ENCODE measurements at places on chromosomes 7 and 10.

DNA sequence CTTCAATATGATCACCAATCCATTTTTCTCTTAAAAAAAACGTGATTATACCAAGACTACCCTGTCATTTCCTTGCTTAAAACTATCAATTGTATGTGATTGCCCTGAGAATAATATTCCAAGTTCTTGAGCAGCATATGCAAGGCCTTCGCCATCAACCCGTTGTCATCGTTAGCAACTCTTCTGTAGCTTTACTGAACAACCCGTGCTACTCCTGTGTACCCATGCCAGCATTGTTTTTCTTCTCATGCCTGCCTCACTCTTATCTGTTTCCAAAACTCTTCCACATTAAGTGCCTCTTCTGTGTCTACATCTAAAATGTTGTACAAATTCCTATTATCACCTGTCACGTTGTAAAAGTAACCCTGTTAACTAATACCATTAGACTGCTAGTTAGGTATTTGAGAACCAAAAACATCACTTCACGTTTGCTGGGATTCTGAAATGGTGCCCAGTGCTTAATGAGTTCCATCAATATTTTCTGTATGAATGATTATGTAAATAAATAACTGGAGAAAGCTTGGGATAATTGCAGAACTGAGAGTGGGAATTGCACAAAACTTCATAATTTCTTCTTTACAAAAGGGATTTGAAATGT, 10.5 kb downstream of the CAV2 start:
- no peak for DNase-seq

DNA sequence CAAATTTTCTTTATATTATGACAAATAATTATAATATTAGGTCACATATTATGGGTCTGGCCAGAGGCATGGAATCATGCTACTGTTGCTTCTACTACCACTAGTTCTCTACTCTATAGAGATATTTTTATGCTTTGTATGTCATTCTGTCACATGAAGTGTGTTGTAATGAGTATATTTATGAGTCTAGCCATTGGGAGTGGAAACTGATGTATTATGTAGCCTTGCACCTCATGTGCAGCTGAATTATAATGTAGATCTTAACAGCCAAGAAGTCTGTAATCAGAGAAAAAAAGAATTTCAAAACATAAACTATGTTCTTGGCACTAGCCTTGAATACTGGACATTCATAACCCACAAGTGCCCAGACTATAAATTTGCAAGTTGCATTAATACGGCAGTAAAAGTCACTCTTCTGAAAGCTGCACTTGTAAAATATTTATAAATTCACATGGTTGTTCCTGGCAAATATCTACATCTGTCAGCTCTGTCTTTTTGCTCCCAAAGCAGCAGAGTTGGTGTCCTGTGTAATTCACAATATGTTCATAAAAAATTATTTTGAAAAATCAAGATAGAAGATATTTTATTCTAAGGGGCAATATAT, 48.6 kb upstream of the SKAP2 start:
- no peak for DNase-seq

GRCh38 chr7:7820939-7821338, 102.5 kb upstream of the RPA3 start:
- DNase-seq: no peak

GRCh38 chr10:113454341-113455061, 98.4 kb upstream of the HABP2 start:
- no peak for DNase-seq

DNA sequence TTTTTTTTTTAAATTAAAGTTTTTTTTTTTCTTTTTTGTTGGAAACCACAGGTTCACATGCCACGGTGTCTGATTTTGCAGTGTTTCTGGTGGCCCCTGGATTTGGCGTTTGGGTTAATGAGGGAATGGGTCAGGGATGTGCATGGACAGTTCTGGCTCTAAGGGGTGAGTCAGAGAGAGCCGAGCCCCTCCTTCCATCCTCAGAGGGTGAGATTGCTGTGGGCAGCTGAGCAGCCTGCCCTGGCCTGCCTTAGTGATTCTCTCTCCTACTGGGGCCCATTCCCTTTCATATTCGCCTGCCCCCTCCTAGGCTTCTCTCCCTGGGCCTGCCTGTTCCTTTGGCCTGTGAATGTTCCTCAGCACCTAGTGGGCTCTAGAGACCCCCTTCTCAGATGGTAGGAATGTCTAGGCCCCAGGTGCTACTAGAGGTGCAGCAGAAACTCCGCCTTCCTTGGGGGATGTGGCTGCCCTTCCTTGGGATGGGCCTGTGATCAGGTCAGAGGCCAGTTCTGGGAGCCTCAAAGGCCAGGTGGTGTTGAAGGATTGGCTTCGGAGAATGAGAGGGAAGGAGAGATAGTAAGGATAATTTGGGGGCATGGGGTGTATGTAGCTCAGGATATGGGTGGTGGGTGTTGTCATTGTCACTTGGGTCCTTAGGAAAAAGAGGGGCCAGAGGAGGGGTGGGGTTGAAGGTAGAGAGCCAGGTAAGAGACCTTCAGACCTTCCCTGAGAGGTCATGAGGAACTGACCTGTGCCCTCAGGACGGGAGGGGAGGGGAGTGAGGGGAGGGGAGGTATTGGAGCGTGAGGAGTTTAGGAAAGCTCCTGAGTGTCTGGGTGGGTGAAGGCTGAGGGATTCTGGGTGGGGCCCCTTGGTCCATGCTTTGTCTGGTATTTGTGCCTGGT, 19.8 kb downstream of the TSPAN14 start:
- DNase-seq: no peak

GRCh38 chr10:126421756-126422256, 33.5 kb upstream of the ADAM12 start:
- DNase-seq: no peak

DNA sequence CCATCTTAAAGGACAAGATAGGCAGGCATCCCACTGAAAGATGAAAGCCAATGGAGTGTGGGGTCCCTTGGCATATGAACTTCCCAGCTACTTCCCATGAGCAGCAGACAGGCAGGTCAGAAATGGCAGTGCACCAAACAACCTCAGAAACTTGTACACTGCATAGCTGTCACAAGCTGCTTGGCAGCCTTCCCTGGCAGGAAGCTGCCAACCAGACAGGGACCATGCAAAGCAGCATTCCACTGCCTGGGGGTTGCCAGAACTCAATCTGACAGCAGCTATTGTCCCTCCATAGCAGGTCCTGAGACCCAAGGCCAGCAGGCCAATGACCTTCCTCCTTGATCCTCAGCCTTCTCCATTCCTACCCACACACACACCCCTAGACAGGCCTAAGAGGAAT, 139.5 kb downstream of the PLCE1 start:
- no peak for DNase-seq

DNA sequence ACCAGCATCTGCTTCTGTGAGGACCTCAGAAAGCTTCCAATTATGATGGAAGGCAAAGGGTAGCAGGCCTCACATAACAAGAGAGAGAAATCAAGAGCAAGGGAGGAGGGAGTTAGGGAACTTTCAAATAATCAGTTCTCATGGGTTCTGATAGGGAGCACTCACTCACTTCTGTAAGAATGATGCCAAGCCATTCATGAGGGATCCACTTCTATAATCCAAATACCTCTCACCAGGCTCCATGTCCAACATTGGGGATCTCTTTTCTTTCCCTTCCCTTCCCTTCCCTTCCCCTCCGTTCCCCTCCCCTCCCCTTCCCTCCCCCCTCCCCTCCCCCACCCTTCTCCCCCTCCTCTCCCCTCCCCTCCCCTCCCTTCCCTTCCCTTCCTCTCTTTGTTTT, 884.6 kb upstream of the GHITM start:
- no peak for DNase-seq

DNA sequence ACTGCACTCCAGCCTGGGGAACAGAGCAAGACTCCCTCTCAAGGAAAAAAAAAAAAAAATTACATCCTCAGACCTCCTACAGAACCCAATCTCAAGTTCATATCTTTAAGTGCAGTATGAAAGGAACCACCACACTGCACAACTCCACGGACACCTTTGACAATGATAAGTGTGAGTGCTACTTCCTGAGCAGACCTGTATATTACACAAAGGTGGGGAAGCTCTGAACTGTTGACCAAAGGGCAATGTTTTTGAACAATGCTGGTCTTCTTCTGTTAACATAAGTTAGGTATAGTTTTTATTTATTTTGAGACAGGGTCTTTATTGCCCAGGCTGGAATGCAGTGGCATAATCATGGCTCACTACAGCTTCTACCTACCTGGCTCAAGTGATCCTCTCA, 54.1 kb upstream of the RNF148 start:
- no peak for DNase-seq

DNA sequence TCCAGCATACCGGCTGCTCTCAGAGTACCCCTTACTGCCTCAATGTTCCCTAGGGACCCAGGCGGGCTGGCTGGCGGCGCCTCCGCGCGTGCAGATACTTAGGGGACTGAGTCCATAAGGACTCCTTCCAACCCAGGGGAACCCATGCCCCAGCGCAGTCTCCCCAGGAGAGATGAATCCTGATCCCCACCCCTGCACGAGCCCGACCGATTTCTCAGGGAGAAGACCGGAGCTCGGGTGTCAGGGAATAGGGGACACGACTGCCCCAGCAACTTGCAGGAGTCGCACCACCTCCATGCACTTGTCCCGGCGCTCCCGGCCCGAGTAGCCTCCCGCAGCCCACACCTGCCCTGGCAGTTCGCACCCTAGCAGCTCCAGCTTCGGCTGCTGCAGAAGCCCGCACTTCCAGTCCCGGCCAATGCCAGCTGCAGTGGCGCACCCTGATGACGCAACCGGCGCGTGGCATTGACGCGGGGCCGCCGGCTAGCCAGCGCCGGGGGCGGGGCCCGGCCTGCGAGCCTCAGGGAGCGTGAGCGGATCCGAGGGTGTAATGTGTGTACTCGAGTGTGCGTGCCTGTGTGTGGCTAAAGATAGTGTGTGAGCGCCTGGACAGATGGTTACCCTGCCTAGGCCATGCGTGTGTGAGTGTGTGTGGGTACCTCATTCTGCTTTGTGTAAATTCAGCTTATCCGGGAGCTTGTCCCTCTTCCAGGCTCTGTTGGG, at the start of gene GPAM:
Gene GPAM, minus strand, starts transcription at position 437 of the 723 bp plus-strand sequence. CDS start 1,981 bp downstream, outside the sequence.
- peak; percentile 75 for DNase-seq

DNA sequence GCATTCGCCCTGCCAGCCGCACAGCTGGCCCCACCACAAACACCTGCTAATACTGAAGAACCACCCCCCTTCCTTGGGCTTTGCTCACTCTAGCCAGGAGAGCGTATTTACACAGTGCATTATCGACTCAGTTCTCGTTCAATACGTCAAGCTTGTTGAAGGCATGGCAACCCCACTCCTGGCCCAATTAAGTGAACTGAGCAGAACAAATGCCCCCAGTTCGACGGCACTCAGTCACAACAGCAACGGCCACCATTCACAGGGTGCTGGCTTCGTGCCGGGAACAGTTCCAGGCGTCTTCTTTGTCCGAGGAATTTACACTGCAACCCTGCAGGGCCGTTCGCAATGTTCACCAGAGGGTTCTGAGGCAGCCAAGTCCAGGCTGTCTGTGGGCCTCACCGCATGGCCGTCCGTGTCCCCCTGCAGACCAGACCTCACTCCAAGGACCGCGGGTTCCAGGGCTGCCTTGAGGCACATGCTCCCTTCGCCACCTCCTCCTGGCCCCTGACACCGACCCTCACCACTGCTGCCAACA, 175.3 kb downstream of the DIP2C start:
- DNase-seq: peak; percentile 19

- no peak for DNase-seq
These were observed 58.6 kb upstream of the KCNIP2 start for GRCh38 chr10:101902032-101902819.

DNA sequence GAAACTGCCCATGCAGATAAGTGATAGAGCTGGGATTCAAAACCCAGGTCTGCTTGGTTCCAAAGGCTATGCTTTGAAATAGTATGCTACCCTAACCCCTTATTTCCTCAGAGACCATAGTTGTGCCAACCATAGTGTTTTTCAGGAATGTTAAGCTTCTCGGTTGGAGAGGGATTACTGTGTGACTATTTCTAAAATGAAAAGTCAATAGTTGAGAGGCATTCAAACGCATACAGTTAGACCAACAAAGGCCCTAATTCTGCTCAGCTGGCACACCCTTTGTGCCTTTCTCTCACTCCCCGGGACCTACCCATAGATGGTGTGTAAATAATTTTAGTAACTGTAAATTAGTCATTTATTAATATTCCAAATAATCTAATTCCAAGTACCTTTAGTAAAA, 64.6 kb upstream of the RNF148 start:
- DNase-seq: no peak

GRCh38 chr10:80493522-80494051, 39.5 kb downstream of the TSPAN14 start:
- DNase-seq: no peak

GRCh38 chr7:77570330-77571011, 33.4 kb downstream of the PTPN12 start:
- no peak for DNase-seq

DNA sequence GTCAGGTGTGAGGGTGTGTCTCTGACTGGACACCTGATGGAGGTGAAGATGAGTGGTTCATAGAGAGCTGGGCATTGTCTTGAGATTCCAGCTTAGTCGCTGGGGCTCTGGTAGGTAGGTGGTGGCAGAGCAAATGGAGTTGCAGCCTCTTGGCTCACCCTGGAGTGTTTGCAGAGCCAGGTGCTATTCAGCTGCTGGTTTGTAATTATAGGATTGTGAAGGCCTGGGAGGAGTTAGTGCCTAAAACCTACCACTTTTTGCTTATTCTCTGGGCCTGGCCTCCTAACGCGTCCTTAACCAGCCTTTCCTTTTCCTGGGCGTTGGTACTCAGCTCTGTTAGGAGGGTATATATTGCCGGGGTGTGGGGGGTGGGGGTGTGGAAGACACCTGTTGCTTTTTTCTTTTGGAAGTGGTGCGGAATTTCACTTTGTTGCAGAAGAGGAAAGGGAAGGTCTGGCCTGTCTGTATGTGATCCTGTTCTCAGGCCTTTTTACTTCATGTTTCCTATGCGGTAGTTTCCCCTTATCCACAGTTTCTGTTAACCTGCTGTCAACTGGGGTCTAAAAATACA, 3.2 kb downstream of the PPRC1 start:
- no peak for DNase-seq

DNA sequence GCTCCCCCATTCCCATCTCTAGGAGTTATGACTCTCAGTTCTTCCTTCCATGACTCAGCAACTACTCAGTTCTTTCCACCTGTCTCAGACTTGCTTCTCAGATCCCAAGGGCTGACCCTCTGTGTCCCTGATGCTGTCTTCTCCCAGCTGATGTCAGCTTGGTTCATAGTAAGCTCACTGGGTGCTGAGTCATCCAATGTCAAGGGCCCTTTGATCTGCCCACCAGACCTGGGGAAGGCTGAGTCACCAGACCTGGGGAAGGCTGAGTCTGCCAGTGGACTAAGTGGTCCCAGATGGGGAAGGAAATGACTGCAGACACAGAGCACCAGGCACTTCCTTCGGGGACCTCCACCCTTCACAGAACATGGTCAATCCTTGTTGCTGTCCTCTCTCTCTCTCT, 76.1 kb upstream of the ZEB1 start:
- no peak for DNase-seq

DNA sequence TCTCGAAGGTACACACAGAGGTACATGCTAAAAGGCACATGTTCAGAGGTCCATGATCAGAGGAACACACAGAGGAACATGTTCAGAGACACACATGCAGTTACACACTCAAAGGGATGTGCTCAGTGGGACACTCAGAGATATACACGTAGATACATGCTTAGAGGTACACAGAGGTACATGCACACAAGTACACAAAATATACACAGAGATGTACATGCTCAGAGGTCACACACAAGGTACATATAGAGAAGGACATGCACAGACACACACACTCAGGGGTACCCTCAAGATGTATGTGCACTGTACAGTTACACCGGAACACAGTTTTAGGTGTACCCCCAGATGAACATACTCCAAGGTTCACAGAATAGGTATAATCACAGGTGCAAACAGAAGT, 18.8 kb downstream of the NPC1L1 start:
- no peak for DNase-seq
